Kidney (tissue), 22 donors: ENCODE measurements at places on chromosomes 6 and 20. TPM values are rescaled to one million over a fixed set of nuclear protein-coding genes. Genes with fewer than 3 reads are reported as not detected.
A peak's percentile ranks its signal among the peaks of the same experiment; 100 is the strongest.

C20orf144 gene
- total RNA-seq, result 0.16 TPM

RIPPLY2 gene
- total RNA-seq, result 0.38 TPM

PLG gene
- 2.4 TPM for total RNA-seq

CST4 gene
- total RNA-seq, result not detected

GRCh38 chr6:16805243-16805950 is 44.1 kb upstream of the ATXN1 start:
- DNase-seq, result peak; percentile 50
